G401 (cell line): ENCODE measurements at places on chromosomes 11 and 22. TPM values are rescaled to one million over a fixed set of nuclear protein-coding genes. Genes with fewer than 3 reads are reported as not detected.
A peak's percentile ranks its signal among the peaks of the same experiment; 100 is the strongest.

PAX6 gene
- 2.7 and 3.8 TPM in 2 replicates for total RNA-seq

- DNase-seq, result peak; percentile 53
Measured at GRCh38 chr22:21642584-21643448, 714 bp downstream of the SDF2L1 start.

DNA sequence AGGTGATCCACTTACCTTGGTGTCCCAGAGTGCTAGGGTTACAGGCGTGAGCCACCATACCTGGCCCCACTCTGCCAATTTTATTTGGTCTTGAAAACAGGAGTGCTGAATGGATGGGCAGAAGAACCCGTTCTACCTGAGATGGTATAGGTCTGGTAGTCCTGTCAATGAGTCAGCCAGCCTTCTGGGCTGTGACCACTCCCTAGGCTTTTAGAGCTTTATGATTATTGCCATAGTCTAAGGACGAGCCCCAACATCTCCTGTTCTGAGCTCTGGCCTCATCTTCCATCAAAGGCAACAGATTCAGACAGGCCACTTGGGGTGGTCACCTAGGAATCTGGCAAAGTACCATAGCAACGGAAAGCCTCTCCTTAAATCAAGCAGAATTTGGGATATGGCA is 11.5 kb downstream of the ZDHHC5 start:
- no peak for DNase-seq

- DNase-seq, result no peak
Measured at GRCh38 chr11:62046568-62047100, 77.2 kb upstream of the INCENP start.

SHISAL1 gene
- under 0.01 and 0.10 TPM in 2 replicates for total RNA-seq

DNA sequence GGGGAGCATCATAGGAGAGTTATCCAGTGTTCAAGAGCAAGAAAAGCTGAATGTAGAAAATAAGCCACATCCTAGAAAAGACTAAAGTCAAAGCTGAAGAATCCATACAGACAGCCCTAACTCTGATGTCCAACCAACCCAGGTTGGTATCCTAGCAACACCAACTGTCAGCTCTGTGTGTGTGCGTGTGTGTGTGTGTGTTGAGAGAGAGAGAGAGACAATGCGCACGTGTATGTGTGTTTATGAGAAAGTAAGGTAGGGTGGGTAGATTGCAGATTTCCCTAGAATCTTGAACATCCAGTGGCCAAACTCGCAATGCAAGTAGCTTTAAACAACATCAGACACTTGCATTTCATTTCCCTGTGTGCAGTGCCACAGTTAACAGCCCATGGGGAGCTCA is 274.9 kb downstream of the FAM181B start:
- DNase-seq, result no peak

DNA sequence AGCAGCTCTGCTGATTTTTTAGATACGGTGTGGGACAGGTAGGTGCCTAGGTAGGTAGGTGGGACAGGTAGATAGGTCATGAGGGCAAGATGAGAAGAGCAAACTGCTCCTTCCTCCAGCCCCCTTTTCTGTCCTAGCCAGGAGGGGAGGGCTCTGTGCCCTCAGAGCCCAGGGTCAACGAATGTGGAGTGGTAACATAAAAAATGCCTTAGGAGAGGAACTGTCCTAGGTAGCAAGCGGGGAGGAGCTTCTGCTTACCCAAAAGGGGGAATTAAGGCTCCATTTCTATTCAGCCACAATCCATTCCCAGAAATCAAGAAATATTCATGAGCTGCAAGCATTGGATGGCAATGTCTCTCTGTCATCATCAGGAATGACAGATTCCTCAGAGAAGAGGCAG is 234.8 kb downstream of the GRIK4 start:
- DNase-seq, result no peak

GRCh38 chr11:30346068-30346688 is 23.3 kb downstream of the ARL14EP start:
- peak; percentile 40 for DNase-seq

DNA sequence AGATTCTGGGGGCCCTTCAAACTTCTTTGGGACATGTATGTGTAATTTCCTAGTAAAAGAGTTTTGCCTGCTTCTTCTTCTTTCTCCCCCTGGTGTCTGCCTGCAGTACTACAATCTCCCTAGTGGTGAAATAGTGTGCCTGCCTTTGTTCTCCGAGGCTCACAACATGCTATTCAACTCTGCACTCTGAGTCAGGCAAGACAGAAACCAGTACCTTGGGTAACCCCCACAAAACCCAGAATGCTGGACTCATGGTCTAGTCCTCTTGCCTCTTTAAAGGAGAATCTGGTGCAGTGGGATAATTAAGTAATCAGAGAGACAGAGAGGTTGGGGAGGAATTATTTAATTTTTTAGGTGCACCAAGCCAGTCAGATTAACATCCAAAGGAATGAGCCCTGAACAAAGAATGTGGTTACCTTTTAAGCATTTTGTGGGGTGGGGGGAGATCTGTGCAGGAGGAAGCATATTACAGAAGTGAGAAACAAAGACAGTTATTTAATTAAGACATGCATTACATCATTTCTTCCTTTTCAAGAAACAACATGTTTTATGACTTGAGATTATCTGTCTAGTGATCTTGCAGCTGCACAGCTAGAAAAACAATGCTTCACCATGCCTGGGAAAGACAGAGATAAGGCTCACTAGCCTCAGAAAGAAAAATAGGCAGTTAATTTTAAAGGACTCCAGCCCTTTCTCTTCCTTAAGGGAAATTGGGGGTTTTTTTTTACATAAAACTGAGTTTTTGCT is 11.0 kb upstream of the MS4A6A start:
- peak; percentile 19 for DNase-seq

GRCh38 chr11:122398167-122398566 is 257.4 kb upstream of the UBASH3B start:
- DNase-seq, result no peak

DNA sequence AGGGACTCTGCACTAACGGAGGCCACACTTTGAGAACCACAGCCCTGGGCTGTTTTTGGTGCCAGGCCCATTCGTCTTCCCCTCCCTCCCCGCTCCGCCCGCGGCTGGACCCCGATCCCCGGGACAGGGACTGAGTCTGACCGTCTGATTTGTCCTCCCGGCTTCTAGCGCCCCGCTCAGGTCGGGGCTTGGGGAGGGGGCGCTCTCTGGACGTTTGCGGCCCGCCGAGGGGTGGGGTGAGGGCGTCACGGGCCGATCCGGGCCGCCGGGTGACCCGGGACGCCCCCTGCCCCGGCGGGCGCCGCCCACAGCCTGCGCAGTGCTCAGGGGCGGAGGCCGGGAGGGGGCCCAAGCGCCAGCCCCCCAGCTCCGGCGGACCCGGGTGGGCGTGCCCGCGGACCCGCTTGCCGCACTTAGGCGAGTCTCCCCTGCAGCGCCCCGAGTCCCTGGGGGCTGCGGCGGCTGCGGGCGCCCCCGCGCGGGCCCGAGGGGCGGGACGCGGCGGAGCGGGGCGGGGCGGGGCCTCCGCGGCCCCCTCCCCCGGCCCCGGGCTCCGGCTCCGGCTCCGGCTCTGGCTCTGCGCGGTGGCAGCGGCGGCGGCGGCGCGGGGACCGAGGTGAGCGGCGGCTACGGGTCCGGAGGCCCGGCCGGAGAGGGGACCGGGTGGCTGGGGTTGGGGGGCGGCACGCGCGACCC is 33.7 kb upstream of the PRR5 start:
- no peak for DNase-seq

INS gene
- not detected in 2 replicates for total RNA-seq

DNA sequence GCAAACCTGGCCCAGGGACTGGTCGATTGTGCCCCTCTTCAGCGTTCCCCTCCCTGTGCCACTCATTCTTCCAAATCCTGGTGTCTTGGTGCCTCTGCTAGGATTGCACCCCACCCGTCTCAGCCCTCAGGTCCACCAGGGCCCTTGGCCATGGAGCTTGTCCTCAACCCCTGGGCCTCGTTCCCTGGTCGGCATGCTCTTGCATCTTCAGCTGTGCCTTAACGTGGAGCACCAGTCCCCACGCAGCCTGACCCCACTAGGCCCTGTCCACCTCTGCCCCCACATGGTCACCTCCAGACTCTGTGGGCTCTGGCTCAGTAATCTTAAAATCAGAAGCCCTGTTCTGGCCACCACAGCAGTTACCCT is 61.1 kb downstream of the OSBP2 start:
- no peak for DNase-seq

GRCh38 chr11:11916981-11917399 is 75.2 kb downstream of the USP47 start:
- no peak for DNase-seq

TMPRSS6 gene
- not detected in 2 replicates for total RNA-seq

DNA sequence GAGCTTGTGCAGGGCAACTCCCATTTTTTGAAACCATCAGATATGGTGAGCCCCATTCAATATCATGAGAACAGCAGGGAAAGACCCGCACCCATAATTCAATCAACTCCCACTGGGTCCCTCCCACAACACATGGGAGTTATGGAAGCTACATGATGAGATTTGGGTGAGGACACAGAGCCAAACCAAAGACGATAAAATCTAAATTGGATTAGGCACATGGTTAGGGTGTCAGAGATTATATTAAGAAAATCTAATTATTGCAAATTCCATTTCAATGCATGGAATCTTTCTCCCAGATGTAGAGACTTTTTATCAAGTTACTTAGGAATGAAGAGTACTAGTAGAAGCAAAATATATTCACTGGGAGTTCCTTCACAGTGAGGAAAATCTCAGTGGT is 324.9 kb downstream of the JRKL start:
- no peak for DNase-seq

GRCh38 chr11:27998552-27998951 is 109.4 kb downstream of the KIF18A start:
- DNase-seq, result no peak

PANX2 gene
- 0.62 and 1.4 TPM in 2 replicates for total RNA-seq

- DNase-seq, result no peak
Measured at GRCh38 chr22:20946080-20946986, 20.7 kb upstream of the AIFM3 start.

DNA sequence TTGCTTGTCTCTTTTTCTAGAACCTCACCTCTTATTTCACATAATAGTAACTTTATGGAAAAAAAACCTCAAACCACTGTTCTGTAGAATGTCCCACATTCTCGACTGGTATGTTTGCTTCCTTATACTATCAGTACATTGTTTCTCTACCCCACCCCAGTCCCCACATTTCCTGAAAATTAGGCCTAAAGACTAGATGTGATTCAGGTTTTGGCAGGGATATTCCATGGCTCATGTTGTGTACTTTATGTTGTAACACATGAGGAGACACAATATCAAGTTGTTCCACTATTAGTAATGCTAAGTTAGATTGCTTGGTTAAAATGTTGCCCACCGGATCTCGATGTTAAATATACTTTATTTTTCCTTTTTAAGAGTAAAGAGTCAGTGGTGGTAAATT is 34.7 kb downstream of the DDIAS start:
- no peak for DNase-seq

TENM4 gene
- total RNA-seq, result 18.6 and 18.7 TPM in 2 replicates

SMC1B gene
- total RNA-seq, result not detected in 2 replicates

- no peak for DNase-seq
Measured at GRCh38 chr11:110857892-110858546, 145.8 kb upstream of the ARHGAP20 start.

RPS6KA4 gene
- total RNA-seq, result 113 and 126 TPM in 2 replicates

SCUBE1 gene
- 10.4 and 28.9 TPM in 2 replicates for total RNA-seq

ART5 gene
- total RNA-seq, result 3.8 and 8.5 TPM in 2 replicates

EFCAB6 gene
- 0.25 and 0.54 TPM in 2 replicates for total RNA-seq

DNA sequence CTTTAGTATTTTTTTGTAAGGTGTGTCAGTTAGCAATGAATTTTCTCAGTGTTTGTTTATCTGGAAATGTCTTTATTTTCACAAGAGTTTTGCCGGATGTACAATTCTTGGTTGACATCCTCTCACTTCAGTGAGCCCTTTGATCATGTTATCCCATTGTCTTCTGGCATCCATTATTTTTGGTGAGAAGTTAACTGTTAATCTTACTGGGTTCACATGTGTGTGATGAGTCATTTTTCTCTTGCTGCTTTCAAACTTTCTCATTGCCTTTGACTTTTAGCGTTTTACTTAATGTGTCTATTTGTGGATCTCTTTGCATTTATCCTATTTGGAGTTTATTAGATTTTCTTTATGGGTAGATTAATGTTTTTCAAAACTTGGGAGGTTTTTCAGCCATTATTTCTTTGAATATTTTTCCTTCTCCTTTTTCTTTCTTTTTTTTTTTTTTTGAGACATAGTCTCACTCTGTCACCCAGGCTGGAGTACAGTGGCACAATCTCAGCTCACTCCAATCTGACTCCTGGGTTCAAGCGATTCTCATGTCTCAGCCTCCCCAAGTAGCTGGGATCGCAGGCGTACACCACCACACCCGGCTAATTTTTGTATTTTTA is 100.5 kb upstream of the RRM1 start:
- no peak for DNase-seq

TEX54 gene
- not detected in 2 replicates for total RNA-seq

- DNase-seq, result peak; percentile 71
Measured at GRCh38 chr11:17744151-17744940, 9.8 kb downstream of the KCNC1 start.
